CD4-positive, CD25-positive, alpha-beta regulatory T cell (primary cell): ENCODE measurements at places on chromosomes 11 and 22. TPM values are rescaled to one million over a fixed set of nuclear protein-coding genes. Genes with fewer than 3 reads are reported as not detected.
A peak's percentile ranks its signal among the peaks of the same experiment; 100 is the strongest.

Gene OR52A5
- polyA plus RNA-seq: not detected

GRCh38 chr22:47623066-47623762 lies 860.8 kb downstream of the TBC1D22A start:
- DNase-seq: no peak

- no peak for DNase-seq
Observed at GRCh38 chr11:64078284-64078683, 42.6 kb downstream of the FLRT1 start.

DNA sequence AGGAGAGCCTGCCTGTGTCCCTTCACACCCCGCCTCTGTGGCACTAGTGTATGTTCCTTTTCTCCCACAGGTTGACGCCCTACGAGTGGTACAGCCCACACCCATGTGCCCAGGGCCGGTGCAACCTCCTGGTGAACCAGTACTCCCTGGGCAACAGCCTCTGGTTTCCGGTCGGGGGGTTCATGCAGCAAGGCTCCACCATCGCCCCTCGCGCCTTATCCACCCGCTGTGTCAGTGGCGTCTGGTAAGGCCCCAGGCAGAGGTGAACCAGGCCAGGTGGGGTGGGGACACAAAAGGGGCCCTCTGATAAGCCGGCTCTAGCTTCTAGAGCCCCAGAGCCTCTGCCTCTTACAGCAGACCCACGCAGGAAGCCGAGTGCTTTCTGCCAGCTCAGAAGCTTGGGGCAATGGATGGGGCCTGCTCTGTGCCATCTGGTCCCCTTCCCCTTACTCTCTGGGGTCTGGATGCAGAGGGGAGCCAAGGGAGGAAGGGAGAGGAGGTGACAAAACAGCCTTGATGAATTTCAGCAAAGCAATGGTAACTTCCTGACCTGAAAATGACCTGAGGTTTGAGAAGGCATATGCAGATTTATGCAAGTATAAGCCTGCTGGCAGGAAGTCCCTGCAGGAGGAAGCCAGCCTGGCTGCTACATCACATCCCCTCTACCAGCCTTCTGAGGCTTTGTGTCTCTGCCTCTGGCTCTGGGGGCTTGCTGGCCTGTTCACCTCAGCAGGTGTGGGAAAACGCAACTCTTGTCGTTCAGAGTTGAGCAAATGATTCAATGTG lies 67.0 kb upstream of the TBCEL start:
- DNase-seq: no peak

DNA sequence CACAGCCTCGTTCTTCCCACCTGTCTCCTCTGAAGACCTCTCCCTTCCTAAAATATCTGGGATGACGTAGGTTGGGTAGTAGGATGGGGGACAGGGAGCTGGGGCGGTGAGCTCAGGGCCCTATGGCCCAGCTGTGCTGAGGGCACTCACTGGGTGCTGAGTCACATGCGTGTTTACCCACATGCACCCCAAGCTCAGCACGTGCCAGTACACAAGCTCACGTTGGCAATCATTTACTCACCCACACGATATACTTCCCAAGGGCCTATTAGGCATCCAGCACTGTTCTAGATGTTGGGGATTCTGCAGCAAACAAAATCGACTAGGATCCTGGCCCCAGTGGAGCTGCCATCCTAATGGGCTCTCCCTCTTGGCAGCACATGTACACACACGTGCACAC lies 28.7 kb downstream of the ARAP1 start:
- no peak for DNase-seq

DNA sequence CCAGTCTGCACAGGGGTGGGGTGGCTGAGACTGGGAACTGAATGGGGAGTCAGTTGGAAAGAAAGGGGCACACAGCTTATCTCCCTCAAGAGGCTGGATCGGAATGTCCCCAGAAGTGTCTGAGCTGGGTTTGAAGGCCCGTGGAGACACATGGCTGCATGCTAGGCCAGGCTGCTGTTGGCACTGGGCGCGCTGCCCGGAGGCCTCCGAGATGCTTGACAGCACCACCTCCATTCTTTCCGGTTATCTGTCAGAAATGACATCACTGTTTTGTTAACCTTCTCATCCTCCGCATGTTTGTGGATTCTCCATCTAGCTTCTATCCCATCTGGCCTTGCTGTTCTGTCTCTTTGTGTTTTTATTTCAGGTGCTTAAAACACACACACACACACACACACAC lies 85.5 kb downstream of the APIP start:
- no peak for DNase-seq

- no peak for DNase-seq
Observed at GRCh38 chr11:61810671-61811175, 6.1 kb downstream of the FADS1 start.

Gene NELL1
- polyA plus RNA-seq: not detected

GRCh38 chr11:132539590-132540368 lies 992.5 kb downstream of the OPCML start:
- DNase-seq: no peak

DNA sequence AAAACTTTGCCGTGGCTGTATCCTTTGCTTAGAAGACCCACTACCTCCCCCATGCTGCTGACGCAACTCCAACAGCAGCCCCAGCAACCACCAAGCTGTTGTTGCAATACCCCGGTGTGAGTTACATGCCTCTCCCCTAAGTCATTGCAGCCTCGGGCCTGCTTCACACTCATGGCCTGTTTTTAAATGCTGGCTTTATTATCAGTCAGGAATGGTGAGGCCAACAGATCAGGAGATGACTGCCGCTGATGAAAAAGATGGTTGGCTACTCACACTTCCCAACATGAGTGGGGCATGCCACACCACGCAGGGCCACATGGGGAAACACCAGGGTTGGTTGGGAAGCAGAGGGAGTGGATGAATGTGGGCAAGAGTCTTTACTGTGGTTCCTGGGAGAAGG lies 171.5 kb upstream of the SYT13 start:
- no peak for DNase-seq

GRCh38 chr11:116614306-116615210 lies 158.2 kb downstream of the BUD13 start:
- no peak for DNase-seq

DNA sequence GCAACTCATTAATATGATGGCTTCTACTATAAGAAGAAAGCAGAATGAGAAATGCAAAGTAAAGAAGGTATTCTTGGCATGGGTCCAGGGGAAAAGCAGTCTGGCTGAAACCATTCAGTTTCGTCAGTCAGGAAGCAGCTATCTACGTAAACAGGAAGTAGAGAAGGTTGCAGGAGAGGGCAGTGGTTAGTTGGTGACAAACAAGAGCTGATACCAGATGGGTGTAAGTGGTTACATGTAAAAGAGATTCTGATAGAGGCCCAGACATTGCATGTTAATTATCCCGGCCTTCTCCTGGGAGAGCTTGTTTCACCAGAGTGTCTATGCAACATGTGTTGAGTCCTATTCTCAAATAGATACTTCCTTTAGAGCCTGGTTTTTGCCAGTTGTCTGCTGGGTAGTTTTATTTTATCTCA lies 58.4 kb upstream of the PSMA1 start:
- DNase-seq: peak; percentile 59

DNA sequence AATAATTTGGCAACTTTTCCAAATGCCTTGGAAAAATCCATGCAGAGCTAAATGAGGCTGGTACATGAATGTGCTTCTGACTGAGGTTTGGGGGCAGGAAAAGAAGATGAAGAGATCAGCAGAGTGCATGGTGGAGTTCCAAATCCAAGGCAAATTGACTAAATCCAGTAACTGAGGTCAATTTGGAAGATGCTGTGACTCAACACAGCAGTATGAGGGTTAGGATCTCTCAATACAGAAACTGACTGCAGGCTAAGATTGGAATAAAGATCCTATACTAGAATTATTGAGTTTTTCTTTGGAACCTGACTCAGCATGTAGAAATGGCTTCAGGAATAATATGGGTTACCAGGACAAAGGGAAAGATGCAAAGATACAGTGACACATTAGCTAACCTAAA lies 99.3 kb upstream of the FAT3 start:
- no peak for DNase-seq

Gene HTR3A
- polyA plus RNA-seq: not detected

Gene GPHA2
- polyA plus RNA-seq: not detected

- DNase-seq: no peak
Observed at GRCh38 chr11:129041611-129042018, 98.9 kb upstream of the TP53AIP1 start.

DNA sequence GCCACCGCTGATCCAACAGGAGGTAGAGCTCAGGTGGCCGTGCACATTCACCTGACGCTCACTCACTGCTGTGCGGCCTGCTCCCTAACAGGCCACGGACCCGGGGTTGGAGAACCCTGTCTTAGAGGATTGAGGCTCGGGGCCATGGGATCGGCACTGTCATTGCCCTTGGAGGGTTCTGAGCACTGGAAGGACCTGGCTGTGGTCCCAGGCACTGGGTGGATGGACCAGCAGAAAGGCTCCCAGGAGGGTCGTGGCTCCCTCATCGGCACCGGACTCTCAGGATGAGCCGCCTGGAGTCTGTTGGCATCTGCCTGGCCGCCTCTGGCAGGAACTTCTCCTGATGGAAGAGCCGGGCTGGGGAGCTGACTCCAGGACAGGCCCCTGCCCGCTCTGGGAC lies 6.5 kb downstream of the KCNQ1 start:
- DNase-seq: no peak

- no peak for DNase-seq
Observed at GRCh38 chr22:49087198-49087597, 740.5 kb downstream of the BRD1 start.

DNA sequence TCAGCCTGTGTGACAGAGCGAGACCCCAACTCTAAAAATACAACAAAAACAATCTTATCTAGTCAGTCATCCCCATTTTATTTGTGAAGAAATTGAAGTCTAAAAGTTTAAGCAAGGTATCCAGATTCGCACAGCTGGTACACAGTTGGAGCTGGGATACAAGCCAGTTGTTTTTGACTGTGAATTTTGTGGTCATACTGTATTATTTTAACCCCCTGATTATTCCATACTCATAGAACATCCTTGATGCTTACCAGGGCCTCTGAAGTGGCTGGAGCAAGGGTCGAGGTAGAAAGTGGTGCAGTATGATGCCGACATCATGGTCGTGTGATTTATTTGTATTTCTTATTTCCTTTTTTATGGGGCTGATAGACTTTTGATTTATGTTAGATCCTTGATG lies 50.0 kb downstream of the BID start:
- no peak for DNase-seq
